ENCODE measurements at places on chromosomes 13 and 19. TPM values are rescaled to one million over a fixed set of nuclear protein-coding genes. Genes with fewer than 3 reads are reported as not detected.
A peak's percentile ranks its signal among the peaks of the same experiment; 100 is the strongest.

- DNase-seq: peak; percentile 55
Measured at GRCh38 chr13:41352935-41353840, 42.1 kb downstream of the NAA16 start.

ELAVL1 gene
- total RNA-seq: 184 TPM

- no peak for DNase-seq
Measured at GRCh38 chr13:65656740-65657329, 1573.3 kb downstream of the PCDH9 start.

- no peak for DNase-seq
Measured at GRCh38 chr13:100347968-100348367, 240.6 kb downstream of the GGACT start.

PRTN3 gene
- not detected for total RNA-seq

Data from activated CD4-positive, alpha-beta T cell treated with anti-CD3 and anti-CD28 coated beads for 36 hours (primary cell).